Neural crest cell (in vitro differentiated cells): ENCODE measurements at places on chromosomes 4 and X.

DNA sequence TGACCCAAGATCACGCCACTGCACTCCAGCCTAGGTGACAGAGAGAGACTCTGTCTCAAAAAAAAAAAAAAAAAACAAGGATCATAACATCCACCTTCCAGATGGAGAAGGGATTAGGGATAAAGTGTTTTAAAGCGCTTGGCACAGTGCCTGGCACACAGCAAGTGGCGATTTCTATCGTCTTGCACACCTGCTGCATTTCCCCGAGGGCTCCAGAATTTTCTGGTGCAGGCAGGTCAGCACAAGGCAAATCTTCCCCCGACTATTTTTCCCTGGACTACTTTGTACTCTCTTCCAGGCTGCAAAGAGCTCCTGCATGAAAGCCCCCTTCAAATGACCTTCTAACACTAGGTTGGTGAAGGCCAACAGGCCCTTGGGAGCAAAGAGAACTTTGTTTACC lies 57.3 kb downstream of the APBB2 start:
- DNase-seq = no peak

DNA sequence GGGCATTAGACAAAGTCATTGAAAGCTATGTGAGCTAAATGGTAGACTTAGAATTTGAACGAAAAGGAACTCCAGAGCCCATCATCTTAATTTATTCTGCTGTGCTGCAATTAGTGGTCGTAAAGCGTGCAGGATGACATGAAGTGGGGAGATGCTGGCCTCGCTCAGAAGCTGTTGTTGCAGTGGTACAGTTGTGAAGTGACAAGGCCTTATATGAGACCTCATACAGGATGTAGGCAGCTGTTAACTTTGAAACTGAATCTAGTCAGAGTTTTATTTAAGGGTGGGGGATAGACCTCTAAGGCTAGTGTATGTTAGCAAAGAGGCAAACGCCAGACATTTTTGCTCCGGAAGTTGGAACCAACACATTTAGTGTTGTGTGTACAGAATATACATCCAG lies 13.4 kb downstream of the KLF3 start:
- no peak for DNase-seq

DNA sequence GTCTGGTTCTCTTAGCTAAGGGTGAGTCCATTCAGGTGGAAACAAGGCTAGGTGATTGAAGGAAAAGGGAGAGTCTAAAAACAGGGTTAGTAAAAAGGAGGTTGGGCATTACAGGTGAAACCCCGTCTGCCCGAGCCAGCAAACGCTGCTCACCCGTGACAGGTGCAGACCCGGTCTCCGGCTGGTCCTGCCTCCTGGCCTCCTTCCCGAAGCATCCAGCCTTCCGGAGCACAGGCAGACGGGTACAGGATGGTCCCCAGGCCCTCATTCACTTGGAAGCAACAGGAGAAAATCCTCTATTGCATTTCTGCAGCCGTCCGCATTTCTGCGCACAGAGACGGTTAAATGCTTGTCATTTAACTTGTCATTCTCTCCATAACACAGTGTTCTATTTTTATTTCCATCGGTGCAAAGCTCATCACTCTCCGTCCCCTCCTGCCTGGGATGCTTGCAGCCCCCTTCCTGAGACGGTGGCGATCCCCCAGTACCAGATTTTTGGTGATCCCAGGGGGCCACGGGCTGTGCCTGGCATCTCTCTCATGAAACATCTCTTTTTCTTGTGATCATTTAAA lies 90.8 kb upstream of the PPP2R3B start:
- DNase-seq = no peak

- DNase-seq = no peak
Observed at GRCh38 chr4:38673130-38673978, 9.4 kb downstream of the KLF3 start.

DNA sequence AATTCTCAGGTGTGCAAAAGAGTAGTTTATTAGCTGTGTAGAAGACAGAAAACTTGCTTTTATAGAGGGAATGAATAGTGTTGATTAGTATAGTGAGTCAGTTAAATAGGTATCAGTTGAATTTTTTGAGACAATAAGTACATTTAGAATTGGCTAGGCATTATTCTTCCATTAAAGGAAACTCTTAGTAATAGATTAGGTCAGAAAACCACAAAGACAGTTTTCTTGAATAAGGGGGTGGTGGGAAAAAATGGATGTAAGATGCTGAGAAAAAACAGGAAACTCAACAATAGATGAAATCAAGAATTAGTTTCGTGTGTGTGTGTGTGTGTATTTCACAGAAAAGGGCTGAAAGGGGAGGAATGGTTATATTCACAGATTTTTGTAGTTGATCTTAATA lies 16.8 kb downstream of the CD38 start:
- no peak for DNase-seq

GRCh38 chr4:89056953-89057398 lies at the start of gene FAM13A:
TSS of gene FAM13A (minus strand) at chr4:89057185. CDS start at chr4:89056964, 221 bp downstream.
- peak; percentile 52 for DNase-seq

DNA sequence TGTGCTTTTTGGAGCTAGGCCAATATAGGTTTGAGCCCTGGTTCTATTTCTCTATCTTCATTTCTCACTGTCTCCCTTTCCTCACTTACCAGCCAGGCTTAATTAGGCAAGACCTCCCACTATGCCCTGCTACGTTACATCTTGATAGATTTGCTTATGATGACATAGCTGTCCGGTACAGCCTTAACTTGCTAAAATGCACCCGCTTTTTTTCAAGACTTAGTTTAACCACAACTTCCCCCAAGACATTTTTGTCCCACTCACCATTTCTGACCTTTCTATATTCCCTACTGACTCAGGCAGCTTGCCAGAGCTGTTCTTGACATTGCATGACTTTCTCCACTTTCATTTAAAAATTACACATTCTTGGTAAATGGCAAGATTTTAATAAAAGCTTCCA lies 152.6 kb downstream of the MID1 start:
- no peak for DNase-seq

DNA sequence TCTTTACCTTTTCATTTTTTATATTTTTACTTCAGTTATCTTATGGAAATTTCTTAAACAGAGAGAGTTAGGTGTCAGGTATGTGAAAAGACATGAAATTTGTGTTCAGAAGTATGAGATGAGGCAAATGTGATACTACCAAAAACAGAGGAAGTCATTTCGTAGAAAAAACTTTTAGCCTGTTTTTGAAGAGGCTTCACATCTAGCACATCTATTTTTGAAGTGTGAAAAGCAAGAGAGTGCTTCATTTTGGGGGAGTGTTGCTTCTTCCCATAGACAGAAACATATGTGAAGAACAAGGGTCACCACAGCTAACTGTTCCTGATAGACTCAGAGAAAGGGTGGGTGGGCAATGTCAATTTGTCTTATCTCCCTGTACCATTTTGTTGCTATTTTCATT lies 125.3 kb downstream of the TET2 start:
- DNase-seq = no peak

DNA sequence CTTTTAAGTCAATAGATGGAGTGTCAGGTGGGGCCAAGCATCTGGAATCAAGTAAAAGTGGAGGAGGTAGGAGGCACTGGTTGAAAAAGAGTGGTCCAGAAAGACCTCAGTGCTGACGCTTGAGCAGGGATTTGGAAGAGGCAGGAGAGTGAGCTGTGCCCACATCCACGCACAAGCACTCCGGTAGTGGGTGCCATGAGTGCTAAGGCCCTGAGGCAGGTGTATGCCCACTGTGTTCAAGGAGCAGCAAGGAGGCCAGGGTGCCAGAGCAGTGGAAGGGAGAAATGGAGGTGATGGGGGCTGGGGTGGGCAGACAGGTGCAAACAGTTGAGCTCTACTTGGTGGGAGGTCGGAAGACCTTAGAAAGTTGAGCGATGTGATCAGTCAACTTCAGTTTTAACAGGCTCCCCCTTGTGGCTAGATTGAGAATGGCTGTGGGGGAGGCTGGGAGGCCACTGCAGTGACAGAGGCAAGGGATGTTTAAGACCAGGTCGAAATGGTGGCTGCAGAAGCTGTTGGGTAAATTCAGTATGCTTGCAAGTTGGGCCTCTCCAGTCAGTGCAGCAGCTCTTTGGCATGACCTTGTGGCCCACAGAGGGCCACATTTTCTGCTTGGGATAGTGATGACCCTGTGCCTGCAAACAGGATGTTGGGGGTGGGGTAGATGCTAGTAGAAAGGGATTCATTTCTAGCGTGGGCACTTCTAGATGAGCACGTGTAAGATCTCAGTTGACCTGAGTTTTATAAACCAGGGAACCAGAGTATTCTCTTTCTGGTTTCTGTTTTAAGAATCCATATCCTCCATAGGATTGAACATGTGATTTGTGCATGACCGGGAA lies 12.7 kb downstream of the TKTL1 start:
- DNase-seq = peak; percentile 75

DNA sequence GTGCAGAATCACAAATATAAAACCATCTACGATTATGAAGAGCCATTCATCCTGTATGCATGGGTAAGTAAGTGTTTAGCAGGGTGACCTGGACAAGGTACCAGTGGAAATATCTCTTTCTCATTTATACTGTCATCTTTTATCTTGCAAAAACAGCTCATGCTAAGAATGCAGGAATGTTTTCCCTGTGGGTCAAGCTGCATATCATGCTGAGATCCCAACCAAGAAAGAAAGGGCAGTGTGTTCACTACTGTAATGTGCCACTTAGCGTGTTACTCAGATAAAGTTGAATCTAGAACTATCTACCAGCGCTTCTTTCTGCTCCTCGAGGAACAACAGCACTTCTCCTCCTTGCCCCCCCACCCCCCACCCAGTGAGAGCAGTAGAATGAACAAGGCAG lies 212.7 kb upstream of the TBL1X start:
- no peak for DNase-seq
